Mammary epithelial cell (primary cell): ENCODE measurements at places on chromosomes 1 and 21.

GRCh38 chr1:228811712-228812305 lies 76.5 kb downstream of the RHOU start:
- no peak for DNase-seq

DNA sequence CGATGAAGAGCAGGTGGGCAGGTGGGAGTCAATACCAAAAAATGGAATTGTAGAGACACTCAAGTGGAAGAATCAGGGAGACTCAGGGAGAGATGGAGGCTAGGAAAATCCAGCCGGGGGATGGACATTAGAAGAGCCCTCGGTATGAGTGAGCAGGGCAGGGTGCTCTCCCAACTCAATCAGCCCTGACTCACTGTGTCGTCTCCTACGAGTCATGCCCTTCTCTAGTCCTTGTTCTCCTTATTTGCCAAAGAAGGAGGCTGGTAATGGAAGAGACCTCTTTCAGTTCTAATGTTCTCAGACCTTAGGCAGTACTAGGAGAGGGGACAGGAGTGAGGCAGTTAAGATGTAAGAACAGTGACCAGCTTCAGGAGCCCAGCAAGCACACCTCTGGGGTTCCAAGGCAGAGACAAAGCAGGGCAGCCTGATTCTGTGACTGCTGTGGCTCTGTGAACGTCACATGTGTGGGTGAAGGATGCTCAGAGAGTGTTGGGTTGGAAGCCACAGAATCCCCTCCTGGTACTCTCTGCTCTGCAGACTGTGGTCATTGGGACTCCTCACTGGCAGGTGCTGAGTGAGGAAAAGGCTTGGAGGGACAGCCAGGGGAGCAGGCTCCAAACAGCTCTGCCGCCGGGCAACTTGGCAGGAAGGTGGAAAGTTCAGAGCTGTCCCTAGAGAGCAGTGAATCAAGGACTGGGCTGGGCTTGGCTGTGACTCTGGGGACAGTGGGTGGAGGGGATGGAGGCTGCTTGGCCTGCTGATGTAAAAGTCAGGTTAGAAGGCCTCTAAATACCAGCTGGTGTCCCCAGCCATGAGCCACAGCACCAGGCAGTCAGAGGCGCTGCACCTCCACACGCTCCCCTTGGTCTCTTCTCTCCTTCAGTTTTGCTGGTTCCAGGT lies 11.1 kb upstream of the GJA5 start:
- peak; percentile 72 for DNase-seq

DNA sequence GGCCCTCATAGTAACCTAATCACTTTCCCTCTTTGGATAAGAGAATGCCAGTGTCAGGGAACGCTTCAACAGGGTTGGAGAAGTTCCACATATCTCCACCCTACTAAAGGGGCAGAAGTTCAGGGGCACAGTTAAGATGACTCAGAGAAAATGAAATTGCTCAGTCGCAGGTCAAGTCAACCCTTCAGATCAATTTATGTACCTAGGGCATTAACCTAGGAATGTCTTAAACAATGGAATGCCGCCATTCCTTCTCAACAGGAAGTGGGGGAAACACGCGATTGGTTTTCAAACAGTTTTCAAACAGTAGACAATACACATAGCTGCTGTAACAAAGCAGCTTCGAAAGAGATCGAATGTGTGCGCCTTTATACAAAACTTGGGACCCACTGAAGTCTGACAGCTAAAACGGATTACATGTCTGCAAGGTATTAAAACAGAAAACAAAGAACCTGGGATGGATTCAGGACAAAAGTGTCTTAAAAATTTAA lies 897 bp downstream of the SLC25A24 start:
- peak; percentile 41 for DNase-seq

DNA sequence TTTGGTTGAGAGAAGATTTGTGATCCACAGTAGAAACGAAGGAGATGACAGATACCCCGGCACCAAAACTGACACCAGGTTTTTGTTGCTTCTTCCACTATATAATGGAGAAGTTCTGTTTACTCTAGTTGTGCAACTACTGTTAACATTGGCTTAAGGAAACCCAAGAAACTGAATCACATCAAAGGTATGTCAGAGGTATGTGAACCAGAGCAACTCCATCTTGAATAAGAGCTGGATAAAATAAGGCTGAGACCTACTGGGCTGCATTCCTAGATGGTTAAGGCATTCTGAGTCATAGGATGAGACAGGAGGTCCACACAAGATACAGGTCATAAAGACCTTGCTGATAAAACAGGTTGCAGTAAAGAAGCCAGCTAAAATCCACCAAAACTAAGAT lies 173.7 kb upstream of the CAMK1G start:
- peak; percentile 92 for DNase-seq

DNA sequence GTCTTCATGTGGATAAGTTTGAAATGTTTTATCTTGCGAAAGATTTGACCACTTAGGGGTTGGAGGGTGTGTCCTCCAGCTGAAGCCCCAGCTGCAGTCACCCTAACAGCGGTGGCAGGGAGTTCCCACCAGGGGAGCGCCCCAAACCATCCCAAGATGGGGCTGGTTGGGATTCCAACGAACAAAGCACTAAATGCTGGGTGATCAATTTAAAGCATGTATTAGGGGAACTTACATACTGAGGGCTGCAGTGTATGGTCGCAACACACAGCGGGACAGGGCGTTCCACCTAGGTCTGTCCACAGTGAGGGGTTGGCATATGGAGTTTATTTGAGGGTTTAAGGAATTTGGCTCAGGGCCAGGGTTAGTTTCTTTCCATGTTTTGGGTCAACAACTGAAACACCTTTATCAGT lies 26.3 kb downstream of the SLC37A1 start:
- DNase-seq: no peak

DNA sequence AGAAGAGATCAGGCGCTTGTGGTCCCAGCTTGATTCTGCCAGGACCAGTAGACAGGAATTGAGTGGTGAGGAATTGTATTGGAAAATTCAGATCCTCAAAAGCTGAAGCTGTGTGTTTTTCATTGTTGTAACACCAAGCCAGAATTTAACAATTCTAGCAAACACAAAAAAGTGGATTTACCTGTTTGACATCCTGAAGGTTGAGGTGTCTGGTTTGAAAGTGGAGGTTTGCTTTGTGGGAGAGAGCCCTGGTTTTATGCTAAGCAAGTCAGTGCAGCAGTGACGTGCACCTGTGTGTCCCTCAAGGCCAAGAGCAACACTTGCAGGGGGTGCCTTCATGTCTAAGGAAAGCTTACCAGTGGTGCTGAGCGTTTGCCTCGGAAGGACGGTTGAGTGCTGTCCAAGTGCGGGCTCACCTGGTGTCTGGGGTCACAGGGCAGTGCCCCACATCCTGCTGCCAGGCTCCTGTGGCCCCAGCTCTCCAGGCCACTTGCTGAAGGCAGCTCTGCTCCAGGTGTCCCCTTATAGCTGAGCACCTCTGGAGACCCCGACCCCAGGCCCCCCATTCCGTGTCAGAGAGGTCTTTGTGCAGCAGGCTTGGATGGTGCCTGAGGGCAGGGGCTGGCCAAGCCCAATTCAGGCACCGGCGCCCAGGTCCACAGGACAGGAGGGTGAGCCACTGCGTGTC lies 27.7 kb downstream of the PCNT start:
- no peak for DNase-seq

GRCh38 chr1:205410581-205411298 lies 11.1 kb downstream of the LEMD1 start:
- no peak for DNase-seq

- DNase-seq: no peak
These were observed 375.7 kb downstream of the NPHP4 start for GRCh38 chr1:5616366-5617178.

GRCh38 chr1:11248169-11248568 lies 14.2 kb downstream of the MTOR start:
- no peak for DNase-seq

- DNase-seq: peak; percentile 48
These were observed 72.8 kb upstream of the CD55 start for GRCh38 chr1:207248544-207249198.

GRCh38 chr1:205275133-205275532 lies 46.4 kb downstream of the NUAK2 start:
- DNase-seq: no peak

- DNase-seq: no peak
These were observed 355.9 kb upstream of the AJAP1 start for GRCh38 chr1:4298361-4299083.

- DNase-seq: no peak
These were observed 4.3 kb upstream of the CHI3L2 start for GRCh38 chr1:111223126-111223685.

DNA sequence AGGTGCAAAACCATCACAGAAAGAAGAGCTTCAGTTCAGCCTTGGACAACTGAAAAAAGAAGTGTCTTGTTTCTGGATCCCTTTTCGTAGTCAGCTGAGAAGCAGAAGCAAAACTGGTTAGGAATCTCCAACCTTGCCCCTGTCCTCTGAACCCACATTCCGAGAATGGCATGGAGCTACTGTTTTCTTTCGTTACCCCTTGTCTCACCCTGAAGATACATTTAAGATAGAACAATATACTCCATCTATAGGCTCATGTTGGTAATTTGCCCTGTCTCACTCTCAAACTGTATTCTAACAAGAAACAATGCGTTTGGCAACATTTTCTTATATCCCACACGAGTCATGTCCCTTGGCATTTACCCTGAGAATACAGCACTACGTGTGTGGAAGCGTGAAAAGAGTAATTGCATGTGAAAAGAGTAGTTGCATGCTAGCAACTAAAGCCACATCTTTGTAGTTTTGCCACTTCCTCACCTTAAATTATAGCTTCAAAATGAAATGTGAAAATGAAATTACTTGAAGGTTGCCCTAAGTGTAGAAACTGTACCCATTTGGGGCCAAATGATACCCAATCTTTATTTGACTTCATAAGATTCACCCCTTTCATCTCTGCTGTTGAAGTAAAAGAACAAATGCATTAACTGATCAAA lies 5.3 kb downstream of the SLAMF7 start:
- DNase-seq: no peak

DNA sequence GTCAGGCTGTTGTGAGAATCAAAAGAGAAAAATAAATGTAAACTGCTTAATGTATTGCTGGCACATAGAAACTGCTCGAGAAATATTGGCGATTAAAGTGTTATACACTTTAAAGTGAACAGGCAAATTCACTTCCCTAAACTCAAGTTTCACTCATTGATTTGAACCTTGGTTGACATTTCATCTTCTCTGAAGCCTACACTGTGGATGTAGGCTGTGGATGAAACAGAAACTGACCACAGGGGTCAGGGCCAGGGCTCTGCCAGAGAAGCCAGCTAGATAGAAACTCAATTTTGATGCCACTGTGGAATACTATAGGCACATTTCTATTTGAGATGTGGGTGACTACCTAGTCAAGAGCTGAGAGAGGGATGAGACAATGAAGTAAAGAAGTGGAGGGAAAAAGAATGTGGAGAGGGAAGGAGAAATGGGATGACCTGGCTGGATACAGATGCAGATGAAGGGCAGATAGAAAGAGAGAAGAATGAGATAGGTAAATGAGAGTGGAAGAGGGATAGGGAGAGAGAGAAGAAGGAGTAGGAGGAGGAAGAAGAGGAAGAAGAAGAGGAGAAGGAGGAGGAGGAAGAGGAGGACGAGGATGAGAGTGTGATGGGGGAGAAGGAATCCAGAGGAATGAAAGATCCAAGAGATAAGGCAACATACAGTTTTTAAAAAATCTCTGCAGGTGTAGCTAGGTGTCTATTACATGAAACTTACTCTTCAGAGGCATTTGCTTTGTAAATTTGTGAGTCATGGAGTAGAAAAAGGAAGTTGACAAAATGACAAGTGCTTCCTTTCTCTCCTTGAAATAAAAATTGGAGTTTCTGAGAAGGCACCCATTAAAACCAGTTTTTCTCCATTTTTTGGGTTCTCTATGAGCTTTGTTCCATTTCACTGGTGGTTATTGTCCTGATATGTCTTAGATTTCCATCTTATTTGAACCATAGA lies 17.4 kb upstream of the CD1D start:
- no peak for DNase-seq

- DNase-seq: no peak
These were observed 35.6 kb upstream of the EPB41 start for GRCh38 chr1:28878796-28879195.

DNA sequence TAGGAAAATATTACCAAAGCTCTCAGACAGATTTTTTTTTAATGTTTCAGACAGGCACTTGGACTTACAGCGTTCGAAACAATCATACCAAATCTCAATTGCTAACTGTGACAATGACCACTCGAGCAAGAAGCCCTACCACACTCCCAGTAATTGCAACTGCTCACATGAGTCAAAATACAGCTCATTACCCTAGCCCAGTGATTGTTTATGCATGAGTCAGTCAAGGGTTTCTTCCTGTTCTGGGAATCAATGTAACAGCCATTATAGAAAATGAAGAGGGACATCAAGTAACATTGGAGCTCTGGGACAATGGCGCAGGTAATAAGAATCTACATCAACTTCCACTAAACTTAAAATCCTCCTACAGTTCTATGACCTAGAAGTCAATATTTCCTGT lies 56.1 kb upstream of the SH3GLB1 start:
- DNase-seq: peak; percentile 83

DNA sequence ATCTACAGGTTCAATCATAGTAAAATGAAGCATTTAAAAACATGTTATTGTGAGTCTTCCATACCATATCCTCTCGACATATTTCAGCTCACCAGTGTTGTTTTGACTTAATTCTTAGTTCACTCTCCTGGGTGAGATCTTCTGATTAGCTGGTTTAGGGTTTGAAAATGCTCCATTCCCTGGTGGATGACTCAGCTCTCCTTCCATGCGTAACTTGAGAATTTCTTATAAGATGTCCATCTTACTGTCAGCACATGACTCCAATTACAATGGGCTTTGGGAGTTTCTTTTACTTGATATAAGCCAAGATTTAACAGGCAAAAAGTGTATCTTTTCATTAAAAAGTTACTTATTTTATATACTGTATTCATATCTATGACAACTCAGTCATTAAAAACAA lies 476.5 kb downstream of the BRINP3 start:
- no peak for DNase-seq

DNA sequence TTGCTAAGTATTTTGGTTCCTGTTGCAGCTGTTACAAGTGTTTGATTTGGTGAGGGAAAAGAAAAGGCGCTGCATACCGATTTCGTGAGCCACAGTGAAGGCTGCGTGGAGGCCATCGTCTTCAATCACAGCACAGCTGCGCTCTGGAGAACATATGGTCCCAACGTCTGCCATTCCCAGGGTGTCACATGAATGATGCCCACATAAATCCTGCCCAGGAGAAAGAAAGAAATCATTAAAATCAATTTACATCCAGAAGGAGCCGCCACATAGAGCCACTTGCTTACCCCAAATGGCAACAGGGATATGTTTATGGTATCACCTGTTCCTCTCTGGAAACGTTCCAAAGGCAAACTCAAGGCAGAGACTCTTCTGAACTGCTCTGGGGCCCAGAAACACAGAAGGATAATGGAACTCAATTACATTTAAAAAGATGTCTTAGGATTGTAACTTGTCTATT lies 12.2 kb downstream of the ADAMTS5 start:
- no peak for DNase-seq

GRCh38 chr1:160779626-160780397 lies 16.2 kb upstream of the LY9 start:
- no peak for DNase-seq

- no peak for DNase-seq
These were observed 239.8 kb downstream of the SDCCAG8 start for GRCh38 chr1:243495442-243496186.
